EL (cell line): ENCODE measurements at places on chromosomes 3 and 15.

- no peak for DNase-seq
These were observed 86.2 kb upstream of the LRTM1 start for GRCh38 chr3:55014081-55014480.

GRCh38 chr3:10945683-10946287 is 46.8 kb upstream of the SLC6A1 start:
- peak; percentile 51 for DNase-seq

DNA sequence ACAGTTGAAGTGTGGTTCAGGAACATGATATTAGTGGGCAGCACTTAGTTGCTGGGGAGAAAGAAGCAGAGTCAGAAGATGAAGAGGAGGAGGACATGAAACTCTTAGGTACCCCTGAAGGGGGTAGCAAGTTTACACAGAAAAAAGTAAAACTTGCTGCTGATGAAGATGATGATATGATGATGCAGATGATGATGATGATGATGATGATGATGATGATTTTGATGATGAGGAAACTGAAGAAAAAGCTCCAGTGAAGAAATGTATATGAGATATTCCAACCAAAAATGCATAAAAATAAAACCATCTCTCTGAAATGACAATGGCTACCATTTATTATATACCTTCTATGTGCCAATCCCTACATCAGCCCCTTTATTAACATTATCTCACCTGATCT is 39.9 kb upstream of the SOX14 start:
- no peak for DNase-seq

GRCh38 chr3:190734490-190734889 is 128.0 kb downstream of the GMNC start:
- DNase-seq: no peak

- no peak for DNase-seq
These were observed 28.4 kb downstream of the CCDC12 start for GRCh38 chr3:46947981-46948791.

GRCh38 chr3:111910806-111911205 is 51.7 kb downstream of the PHLDB2 start:
- DNase-seq: peak; percentile 58

DNA sequence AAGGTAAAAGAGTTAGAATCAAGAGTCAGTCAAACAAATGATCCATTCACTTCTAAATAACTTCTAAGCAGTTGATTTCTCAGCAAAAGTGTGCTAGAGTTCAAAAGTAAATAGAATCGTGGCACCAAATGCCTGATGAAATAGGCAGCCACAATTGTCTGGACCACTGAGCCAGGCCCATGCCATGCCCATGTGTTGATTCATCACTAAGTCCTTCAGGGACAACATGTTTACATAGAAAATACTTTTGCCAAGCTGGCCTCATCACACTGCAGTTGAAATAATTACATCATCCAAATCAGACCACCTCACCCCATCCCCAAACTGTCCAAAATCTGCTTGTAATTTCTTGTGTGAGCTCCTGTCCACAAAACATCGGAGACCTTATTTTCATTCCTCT is 216.3 kb downstream of the IGSF11 start:
- DNase-seq: peak; percentile 54
